ENCODE measurements at places on chromosomes 1 and 21. TPM values are rescaled to one million over a fixed set of nuclear protein-coding genes. Genes with fewer than 3 reads are reported as not detected.

- no peak overlapping the region for H3K4me3 ChIP-seq
- H3K27me3 ChIP-seq = no peaks in the 10 kb centered on the region
- no peak overlapping the region for H3K27ac ChIP-seq
- H3K36me3 ChIP-seq = no peaks in the 10 kb centered on the region
- no peak for DNase-seq
- H3K4me1 ChIP-seq = no peaks in the 10 kb centered on the region
Observed at GRCh38 chr1:162916821-162917613, 56.0 kb upstream of the CCDC190 start.

- peaks cover 4% of the 10 kb centered on the region for H3K4me1 ChIP-seq
- no peak overlapping the region for H3K4me3 ChIP-seq
- no peaks in the 10 kb centered on the region for H3K27me3 ChIP-seq
- no peak overlapping the region for H3K27ac ChIP-seq
- DNase-seq = no peak
Observed at GRCh38 chr1:94553323-94553730, 11.8 kb upstream of the F3 start.

Gene TCP10L
- 2.2 TPM for total RNA-seq

Gene LCE1B
- total RNA-seq = not detected

DNA sequence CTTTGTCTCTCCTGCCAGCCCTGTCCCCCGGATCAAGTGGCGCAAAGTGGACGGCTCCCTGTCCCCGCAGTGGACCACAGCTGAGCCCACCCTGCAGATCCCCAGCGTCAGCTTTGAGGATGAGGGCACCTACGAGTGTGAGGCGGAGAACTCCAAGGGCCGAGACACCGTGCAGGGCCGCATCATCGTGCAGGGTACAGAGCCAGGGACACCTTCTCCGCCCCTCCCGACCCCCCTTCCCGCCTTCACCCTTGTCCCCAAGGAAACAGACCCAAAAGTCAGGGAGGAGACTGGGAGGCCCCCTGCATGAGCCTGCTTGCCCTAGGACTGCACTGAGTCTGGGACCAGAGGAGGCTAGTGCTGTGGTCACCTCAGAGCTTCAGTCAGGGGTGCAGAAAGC, 18.2 kb downstream of the CNTN2 start:
- H3K4me1 ChIP-seq = no peaks in the 10 kb centered on the region
- H3K4me3 ChIP-seq = no peak overlapping the region
- H3K27me3 ChIP-seq = no peaks in the 10 kb centered on the region
- no peak overlapping the region for H3K27ac ChIP-seq

Gene CCDC27
- total RNA-seq = not detected

DNA sequence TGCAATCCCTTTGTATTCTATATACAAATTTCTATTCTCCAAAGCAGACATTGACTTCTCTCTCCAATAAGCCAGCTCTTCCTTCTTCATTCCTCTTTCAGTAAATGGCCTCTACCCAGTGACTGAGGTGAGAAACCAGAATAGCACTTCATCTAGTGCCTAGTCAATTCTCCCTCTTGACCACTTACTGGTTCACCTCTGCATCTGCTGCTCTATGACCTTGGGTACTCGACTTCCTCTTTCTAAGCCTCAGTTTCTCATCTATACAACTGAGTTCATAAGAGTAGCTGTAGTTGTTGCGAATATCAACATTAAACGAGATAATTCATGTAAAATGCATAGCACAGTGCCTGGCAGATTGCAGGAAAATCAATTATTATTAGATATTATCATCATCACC, 12.4 kb downstream of the LYST start:
- no peak overlapping the region for H3K27ac ChIP-seq
- no peaks in the 10 kb centered on the region for H3K4me1 ChIP-seq
- H3K4me3 ChIP-seq = no peak overlapping the region
- no peaks in the 10 kb centered on the region for H3K36me3 ChIP-seq
- no peak for DNase-seq
- no peaks in the 10 kb centered on the region for H3K27me3 ChIP-seq

Gene DNASE2B
- total RNA-seq = not detected

GRCh38 chr1:52159033-52159789, 17.3 kb downstream of the ZFYVE9 start:
- no peaks in the 10 kb centered on the region for H3K36me3 ChIP-seq
- no peak overlapping the region for H3K4me3 ChIP-seq
- H3K4me1 ChIP-seq = no peaks in the 10 kb centered on the region
- DNase-seq = no peak
- H3K27me3 ChIP-seq = no peaks in the 10 kb centered on the region
- no peak overlapping the region for H3K27ac ChIP-seq

Gene KRTAP21-2
- total RNA-seq = not detected

DNA sequence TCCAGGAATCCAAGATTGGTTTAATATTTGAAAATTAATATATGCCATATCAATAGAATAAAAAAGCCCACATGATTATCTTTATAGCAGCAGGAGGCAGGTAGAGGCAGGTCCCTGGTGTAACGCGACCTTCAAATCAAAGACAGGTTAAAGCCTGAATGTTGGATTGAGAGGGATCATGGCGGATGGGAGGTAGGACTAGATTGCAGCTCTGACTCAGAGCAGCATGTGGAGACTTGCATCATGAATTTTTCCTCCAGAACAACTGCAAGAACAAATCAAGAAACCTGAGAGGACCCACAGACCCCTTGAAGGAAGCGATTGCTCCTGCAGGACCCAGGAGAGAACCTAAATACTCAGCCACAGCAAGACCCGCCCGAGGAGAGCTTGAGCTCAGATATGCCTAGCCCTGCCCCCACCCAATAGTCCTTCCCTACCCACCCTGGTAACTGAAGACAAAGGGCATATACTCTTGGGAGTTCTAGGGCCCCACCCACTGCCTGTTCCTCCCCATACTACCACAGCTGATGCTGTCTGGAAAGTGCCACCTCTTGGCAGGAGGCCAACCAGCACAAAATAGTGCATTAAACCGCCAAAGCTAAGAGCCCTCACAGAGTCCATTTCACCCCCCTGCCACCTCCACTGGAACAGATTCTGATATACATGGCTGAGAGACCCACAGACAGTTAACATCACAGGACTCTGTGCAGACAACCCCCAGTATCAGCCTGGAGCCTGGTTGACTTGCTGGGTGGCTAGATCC, 19.5 kb downstream of the S100B start:
- H3K4me1 ChIP-seq = no peaks in the 10 kb centered on the region
- no peaks in the 10 kb centered on the region for H3K36me3 ChIP-seq
- H3K4me3 ChIP-seq = no peak overlapping the region
- H3K27ac ChIP-seq = no peak overlapping the region
- H3K27me3 ChIP-seq = no peaks in the 10 kb centered on the region

Gene PLA2G5
- total RNA-seq = 0.47 TPM

DNA sequence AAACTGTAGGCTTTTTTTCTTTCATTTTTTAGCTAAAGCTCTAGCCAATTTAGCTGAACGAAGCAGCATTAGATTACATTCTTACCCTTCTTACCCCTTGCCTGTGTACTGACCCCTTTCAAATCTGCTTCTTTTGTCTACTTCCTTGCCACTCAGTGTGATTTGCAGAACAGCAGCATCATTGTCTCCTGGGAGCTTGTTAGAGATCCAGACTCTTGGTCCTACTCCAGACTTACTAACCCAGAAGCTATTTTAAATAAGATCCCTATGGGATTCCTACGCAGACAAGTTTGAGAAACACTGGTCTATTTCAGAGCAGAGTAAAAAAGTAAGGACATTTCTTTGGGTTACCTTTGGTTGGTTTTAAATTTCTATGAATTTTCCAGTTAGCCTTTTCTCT, 13.8 kb downstream of the LRRC39 start:
- no peak overlapping the region for H3K4me3 ChIP-seq
- no peaks in the 10 kb centered on the region for H3K36me3 ChIP-seq
- H3K4me1 ChIP-seq = no peaks in the 10 kb centered on the region
- no peak overlapping the region for H3K27ac ChIP-seq

Gene UAP1
- 30.6 TPM for total RNA-seq

- H3K4me1 ChIP-seq = no peaks in the 10 kb centered on the region
- DNase-seq = no peak
- no peaks in the 10 kb centered on the region for H3K36me3 ChIP-seq
- no peaks in the 10 kb centered on the region for H3K27me3 ChIP-seq
Observed at GRCh38 chr1:2322581-2323211, 68.7 kb downstream of the MORN1 start.

All from kidney (tissue), 22 donors.